ENCODE measurements at places on chromosomes 12 and 14.

DNA sequence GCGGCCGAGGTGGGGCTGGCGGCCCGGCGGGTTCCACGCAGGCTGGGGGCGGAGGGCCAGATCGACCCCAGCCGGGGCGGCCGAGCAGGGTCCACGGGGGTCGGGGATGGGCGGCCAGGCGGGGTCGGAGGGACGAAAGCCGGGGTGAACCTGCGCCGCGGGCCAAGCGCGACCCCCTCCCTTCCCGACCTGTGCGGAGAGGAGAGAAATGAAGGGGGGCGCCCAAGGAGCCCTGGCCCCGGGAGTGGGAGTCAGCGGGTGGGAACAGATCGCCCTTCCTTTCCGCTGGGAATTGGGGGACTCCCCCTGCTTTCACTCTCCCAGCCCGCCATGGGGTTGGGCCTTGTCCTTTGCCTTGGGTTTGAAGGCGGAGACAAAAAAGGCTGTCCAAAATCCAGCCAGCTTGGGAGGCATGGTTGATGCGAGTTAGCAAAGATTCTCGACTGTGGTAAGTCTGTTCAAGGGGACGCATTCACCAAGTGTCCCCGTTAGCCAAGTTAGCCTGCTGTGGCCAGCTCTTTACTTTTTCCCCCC is 559 bp upstream of the CKAP4 start:
- DNase-seq = no peak

DNA sequence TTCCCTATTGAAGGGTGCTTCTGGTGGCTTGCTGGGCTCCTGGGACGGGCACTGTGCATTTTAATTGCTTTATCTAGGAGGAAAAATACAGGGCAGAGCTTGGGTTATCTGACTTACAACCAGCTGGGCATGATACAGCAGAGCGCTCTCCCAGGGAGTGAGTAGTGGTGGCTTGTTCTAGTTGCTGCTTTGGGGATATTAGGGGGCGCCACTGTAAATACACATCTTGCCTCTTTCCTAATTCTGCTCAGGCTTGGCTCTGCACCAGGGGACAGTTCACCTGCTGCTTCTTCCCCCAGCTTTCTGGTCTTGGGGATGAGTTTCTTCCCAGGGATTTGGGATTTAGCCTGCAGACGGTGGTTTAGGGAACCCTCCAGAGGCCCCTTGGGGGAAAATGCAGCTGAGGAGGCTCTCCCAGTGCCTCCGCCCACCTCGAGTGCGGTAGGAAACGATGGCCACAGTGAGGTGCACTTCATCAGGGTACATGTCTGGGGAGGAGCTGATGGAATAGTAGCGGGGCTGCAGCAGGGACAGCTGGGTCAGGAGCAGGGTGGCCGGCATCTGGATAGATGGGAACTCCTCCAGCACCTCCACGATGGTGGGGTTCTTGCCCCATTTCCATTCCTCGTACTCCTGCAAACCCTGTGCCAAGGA is 36.9 kb upstream of the FBXO21 start:
- DNase-seq = no peak

DNA sequence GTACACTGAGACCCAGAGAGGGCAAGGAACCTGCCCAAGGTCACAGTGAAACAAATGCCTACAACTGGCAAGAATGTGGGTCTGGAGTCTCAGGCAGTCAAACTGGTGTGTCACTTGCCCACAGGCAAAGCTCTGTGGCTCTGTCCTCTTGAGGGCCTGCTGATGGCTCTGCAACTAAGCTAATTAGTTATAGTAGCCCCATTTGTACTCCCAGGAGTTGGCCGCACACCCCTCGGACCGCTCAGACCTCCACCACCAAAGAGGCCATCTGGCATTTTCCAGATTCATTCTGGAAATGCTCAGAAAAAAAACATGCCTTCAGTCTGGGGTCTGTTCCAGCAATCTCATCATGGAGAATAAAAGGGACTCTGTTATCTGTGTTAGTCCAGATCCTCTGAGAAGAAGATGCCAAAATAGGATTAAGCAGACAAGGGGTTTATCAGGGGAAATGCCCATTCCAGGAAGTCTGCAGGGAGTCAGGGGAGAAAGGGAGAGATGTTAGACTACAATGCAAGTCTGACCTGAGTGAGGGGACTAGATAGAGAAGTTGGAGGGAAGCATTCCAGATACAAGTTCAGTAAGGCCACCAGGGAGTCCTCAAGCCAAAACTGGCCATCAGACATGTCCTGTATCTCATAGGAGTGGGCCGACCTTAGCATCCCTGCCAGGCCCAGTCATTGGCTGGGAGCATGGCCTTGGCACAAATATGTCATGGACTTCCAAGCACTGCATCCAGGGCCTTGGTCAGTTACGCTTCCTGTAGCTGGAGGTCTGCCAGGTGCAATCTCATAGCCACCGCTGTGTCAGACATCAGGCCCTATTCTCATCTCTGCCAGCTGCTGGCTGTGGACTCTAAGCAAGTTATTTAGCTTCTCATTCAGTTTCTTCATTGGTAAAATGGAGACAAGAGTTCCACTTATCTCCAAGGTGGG is 15.4 kb upstream of the OAS1 start:
- no peak for DNase-seq

- DNase-seq = no peak
These were observed 24.5 kb downstream of the ASB2 start for GRCh38 chr14:93951635-93952540.

DNA sequence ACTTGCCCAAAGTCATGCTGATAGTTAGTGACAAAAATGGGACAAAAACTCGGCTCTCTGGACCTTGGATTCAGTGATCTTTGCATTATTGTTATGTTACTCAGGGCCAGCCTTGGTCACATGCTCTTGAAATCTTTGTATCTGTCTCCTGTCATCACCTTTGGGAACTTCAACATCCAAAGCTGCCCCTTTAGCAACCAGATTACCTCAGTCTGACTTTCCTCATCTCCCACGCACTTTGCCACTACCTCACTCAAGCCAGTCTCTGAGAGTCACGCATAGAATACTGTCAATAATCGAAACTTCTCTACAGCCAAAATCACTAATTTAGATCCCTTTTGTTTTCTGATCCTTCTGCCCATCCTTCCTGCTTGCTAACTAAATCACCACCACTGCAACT is 90.8 kb upstream of the DAAM1 start:
- no peak for DNase-seq

DNA sequence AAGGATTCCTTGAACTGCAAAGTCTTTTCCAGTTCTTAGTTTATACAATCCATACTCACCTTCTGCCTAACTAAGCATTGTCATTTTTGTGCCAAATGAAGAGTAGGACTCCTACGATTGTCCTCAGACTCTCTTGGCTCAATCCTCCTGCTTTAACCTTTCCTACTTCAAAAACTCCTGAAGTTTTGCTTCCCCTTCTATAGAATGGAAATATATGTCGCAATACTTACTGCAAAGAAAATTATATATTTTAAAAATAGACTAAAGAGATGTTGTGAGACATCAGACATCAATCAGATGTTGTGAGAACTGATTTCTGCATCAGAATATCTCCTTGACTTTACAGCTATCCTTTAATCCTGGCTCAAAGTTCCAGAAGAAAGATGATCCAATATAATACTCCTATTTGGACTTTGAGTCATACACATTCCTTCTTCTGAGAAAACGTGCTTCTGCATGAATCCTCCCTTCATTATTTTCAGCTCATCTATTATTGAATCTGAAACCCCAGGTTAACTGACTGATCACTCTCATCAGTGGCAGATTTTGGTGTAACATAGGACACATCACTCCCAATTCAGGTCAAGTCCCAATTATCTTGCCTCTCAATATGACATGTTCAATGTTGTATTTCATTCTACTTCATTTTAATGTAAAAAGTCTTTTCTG is 48.8 kb downstream of the A2M start:
- no peak for DNase-seq

Measured in keratinocyte (primary cell).